MCF 10A (cell line): ENCODE measurements at places on chromosomes 12 and 14. TPM values are rescaled to one million over a fixed set of nuclear protein-coding genes. Genes with fewer than 3 reads are reported as not detected.

DNA sequence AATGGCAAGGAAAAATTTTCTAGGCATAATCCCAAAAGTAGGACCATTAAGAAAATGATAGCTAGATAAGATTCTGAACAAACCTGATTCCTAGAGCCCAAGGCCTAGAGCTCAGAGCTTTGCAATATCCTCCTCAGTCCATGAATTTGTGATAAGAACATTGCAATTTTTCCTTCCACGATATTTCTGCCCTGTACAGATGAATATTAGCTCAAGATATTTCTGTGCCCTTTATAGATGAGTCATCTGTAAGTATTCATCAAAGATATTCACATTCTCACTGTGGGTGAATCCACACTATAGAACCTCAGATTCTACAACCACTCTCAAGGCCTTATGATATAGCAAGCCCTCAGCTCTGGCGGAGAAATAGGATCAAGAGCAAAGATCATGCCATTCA, 37.5 kb downstream of the EAPP start:
- no peak for DNase-seq

GRCh38 chr14:74667758-74668157, 45.1 kb downstream of the AREL1 start:
- no peak for DNase-seq

GRCh38 chr14:100547633-100548294, 39.5 kb downstream of the BEGAIN start:
- peak; percentile 78 for DNase-seq

- no peak for DNase-seq
These were observed 58.3 kb downstream of the ZC3H14 start for GRCh38 chr14:88621100-88621499.

GRCh38 chr14:102085948-102086708, 716 bp downstream of the HSP90AA1 start:
- peak; percentile 46 for DNase-seq

DNA sequence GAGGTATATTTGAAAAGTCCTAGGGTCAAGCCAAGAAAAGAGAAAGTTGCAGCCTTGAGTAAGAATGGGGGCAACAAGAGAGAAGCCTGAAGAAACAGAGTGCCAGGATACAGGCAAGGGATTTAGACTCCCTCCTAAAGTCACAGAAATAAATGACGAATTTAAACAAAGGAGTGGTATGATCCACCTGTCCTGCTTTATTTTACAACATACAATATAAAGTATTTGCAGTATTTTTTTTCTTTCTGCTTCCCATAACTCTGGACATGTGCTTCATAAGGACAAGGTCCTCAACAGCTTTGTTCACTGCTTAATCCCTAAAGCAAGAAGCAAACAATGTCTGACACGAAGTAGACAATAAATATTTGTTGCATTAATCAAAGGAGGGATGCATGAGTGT, 57.4 kb downstream of the IFNG start:
- no peak for DNase-seq

GRCh38 chr14:31261859-31262731, 54.5 kb upstream of the HECTD1 start:
- peak; percentile 75 for DNase-seq

DNA sequence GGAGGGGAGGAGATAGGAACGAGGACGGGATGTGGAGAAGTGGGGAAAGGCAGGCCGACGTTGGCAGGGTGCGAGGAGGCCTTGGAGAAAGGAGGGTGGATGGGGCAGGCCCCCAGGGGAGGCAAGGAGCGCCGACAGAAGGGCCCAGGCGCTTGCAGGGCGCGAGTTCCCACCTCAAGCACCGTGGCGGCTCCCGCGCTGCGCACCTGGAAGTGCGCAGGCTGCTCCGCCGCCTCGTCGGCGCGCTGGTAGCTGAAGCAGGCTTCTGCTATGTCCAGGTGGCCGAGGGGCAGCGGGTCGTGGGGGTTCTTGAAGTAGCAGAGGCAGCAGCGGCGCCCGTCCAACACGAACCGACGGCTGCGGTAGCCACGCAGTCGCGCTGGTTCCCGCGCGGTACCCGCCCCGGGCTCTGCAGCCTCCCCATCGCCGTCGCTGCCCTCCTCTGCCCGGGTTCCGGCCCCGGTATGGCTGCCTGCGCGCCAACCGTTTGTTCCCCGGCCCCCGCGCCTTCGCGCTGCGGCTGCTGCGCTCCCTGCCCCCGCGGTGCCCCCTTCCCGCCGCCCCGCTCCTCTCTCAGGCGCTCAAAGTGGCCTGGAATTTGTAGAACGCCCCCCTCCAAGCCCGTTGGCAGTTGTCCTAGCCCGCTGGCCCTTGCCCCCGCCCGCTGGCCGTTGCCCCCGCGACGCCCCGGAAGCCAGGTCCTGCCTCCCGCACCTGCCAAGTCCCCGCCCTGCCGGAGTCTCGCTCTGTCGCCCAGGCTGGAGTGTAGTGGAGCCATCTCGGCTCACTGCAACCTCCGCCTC, 1.1 kb upstream of the ACTR6 start:
- DNase-seq = peak; percentile 69

DNA sequence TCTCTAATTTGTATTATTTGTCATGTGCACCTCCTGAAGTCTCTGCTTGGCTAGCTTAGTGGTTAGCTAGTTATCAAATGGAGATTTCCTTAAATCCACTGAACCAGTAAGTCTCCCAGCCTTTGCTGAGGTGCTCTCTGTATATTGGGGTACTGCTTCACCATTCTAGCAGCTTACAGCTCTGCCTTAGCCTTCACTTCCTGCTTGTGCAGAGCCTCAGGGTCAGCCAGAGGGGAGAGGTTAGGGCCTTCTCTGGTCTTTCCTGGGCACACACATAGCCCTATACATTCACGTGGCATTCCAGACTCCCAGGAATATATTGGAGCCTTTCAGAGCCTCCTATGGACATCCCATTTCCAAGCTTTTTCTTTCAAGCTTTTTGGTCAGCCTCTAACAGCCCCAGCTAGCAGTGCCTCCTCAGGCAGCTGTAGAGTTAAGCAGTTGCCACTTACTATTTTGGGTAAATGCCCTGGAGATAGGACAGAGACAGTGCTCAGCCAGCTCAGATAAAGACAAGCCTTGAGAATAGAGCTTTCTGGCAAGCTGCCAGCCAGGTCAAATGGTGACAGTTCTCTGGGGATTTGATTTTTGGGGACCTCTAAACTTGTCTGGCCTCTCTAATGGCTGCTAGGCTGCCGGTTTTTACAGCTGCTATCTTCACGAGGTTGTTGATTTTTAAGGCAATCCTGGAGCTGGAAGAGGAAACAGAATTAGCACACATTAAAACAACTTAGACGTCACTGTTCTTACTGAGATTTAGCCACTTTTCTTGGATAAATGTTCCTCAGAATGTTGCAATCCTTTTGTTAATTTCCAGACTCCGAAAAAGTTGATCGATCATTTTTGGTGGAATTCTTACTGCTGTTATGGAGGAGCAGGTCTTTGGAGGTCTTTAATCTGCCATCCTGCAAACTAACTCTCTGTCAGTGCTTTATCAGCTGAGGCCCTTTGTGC, 32.9 kb downstream of the FBXW8 start:
- peak; percentile 2 for DNase-seq

- DNase-seq = no peak
These were observed 47.6 kb upstream of the ATP2B1 start for GRCh38 chr12:89756194-89756584.

DNA sequence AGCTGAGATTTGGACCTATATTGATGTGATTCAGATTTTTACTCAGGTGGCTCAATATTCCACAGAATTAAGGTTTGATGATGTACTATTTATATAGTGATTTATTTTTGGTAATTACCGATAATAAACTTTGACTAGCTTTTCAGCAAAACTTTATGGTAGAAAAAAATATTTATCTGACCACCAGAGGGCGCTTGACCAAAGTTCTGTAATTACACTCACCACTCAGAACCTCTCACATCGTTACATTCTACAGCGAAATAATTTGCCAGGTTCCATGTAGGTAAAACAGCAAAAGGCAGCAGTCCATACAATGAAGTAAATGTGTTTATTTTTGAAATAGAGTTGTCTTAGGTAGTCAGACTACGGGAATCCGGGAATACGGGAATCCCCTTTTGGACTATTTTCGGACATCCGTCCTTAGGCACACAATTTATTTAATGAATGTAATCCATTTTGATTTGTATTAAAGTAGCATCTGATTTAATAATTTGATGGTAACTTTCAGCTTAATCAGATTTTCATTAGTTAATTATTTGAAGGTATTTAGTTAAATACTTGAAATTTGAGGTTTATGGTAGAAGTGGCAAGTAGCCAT, 143.0 kb upstream of the DDHD1 start:
- DNase-seq = peak; percentile 52

DNA sequence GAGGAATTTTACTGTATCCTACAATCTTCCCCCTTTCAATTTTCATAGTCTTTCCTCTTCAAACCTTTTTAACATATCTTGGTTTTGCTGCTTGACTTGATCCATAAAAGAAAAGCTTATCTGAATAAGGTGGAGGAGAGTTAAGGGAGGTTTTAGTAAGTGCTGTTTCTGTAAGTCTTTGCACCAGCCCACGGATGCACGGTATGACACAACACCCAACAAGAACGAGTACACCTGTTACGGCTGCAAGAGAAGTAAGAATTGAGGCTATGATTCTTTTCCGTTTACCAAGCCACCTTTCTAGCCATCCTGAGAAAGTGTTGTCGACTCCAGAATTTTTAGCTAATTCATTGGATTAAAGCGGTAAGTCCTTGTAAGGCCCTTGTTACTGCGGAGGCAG, 26.1 kb upstream of the CPNE8 start:
- no peak for DNase-seq

The TNFAIP2 gene
- total RNA-seq = 17.9 and 19.1 TPM in 2 replicates

The HOXC12 gene
- total RNA-seq = not detected in 2 replicates

The CMA1 gene
- not detected in 2 replicates for total RNA-seq

The TUNAR gene
- total RNA-seq = not detected in 2 replicates
